ENCODE measurements at places on chromosomes 5 and 9.
A peak's percentile ranks its signal among the peaks of the same experiment; 100 is the strongest.

DNA sequence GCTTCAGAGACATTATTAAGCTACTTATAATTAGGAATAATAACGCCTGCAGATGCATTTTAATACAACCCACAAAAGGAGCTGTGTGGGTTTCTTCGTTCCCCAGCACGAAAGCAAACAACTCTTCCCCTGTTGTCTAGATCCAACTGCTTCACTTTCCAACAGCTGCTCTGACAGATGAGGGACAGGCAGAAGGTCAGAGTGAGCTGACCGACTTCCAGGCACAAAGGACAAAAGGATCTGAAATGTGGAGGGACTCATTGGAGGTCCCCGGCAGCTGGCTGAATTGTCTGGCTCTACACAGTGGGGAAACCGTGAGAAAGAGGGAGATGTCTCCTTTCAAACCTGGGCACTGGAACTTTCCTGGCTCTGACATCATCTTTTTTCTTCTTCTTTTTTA, 79.1 kb upstream of the ALDH1B1 start:
- DNase-seq = no peak

GRCh38 chr9:86665416-86665815, 281.9 kb downstream of the GAS1 start:
- no peak for DNase-seq

DNA sequence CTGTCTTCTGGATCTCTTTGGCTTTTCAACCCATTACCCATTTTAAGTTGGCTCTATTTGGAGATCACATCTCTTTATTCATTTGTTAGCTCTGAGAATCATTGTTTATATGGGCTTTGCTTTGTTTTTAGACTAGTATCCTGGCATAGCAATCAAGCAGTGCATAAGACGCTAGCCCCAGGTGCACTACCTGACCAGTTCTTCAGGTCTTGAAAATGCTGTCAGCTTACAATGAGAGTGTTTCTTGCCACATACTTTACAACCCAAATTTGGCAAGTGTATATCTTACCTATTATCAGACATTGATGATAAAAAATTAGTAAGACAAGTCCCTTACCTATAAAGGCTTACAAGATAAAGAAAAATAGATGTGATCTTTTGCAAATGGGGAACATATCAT, 12.2 kb downstream of the OXCT1 start:
- no peak for DNase-seq

DNA sequence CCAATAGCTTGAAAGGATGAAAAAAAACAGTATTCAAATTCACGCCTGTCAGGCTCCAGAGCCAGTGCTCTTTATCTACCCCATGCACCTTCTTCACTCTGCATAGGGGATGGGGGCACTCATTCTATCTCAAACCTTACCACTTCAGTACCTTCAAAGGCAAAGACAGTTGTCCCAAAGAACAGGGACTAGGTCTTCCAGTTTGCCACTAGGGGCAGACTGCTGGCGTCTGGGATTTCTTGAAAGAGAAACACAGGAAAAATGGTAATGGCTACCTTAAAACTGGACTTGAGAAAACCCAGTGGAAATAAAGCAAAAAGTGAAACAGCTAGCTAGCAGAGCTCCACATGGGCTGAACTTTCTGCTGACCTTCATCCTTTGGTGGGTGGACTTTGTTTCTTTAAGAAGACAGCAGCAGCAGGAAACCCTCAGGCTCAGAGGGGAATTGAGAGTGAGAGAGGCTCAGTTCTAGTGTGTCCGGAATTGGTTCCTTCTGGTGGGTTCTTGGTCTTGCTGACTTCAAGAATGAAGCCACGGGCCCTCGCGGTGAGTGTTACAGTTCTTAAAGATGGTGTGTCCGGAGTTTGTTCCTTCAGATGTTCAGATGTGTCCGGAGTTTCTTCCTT, 41.0 kb upstream of the SLC36A1 start:
- DNase-seq = peak; percentile 4

- no peak for DNase-seq
Measured at GRCh38 chr9:135526089-135526729, 5.0 kb downstream of the LCN1 start.

GRCh38 chr9:79946712-79947111, 374.9 kb downstream of the TLE4 start:
- no peak for DNase-seq

- DNase-seq = no peak
Measured at GRCh38 chr9:70983723-70984295, 137.6 kb downstream of the TRPM3 start.

GRCh38 chr5:57174128-57174889, 450 bp downstream of the GPBP1 start:
- no peak for DNase-seq

Data from fibroblast of mammary gland (primary cell).